Foreskin keratinocyte (primary cell): ENCODE measurements at places on chromosomes 13 and 19.

DNA sequence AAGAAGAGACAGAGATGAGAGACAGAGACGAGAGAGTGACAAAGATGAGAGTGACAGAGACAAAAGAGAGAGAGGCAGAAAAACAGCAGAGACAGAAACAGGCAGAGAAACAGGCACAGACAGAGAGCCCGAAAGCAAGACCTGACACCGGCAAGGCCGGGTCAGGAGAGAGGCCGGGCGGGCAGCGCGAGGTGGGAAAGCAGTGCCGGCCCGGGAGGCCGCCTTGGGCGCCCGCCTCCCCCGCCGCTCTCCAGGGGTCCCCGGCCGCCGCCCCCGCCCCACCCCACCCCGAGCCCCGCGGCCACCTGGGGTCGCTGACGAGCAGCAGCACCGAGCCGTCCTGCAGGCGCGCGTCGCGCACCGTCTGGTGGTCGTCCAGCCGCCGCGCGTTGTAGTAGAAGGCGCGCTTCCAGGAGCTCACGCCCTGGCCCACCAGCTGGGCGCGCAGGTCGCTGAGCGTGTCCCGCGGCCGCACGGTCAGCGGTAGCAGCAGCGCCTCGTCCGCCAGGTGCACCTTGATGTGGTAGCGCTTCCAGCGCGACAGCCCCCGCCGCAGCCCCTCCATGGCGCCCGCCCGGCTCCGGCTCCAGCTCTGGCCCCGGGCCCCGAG lies at the start of gene TINCR:
TSS of gene TINCR (minus strand) at position 594 of the 610 bp plus-strand sequence.
- no peak for DNase-seq

DNA sequence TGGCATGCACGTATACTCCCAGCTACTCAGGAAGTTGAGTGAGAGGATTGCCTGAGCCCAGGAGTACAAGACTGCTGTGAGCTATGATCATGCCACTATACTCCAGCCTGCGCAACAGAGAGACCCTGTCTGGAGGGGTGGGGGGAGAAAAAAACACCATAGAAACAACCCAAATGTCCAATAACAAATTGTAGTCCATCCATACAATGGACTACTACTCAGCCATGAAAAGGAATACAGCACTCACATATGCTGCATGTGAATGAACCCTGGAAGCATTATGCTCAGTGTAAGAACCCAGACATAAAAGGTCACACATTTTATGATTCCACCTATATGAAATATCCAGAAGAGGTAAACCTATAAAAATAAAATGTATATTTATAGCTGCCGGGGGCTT lies 42.3 kb downstream of the CD320 start:
- no peak for DNase-seq

- no peak for DNase-seq
These were observed 28.3 kb upstream of the CEBPG start for GRCh38 chr19:33345163-33345562.

DNA sequence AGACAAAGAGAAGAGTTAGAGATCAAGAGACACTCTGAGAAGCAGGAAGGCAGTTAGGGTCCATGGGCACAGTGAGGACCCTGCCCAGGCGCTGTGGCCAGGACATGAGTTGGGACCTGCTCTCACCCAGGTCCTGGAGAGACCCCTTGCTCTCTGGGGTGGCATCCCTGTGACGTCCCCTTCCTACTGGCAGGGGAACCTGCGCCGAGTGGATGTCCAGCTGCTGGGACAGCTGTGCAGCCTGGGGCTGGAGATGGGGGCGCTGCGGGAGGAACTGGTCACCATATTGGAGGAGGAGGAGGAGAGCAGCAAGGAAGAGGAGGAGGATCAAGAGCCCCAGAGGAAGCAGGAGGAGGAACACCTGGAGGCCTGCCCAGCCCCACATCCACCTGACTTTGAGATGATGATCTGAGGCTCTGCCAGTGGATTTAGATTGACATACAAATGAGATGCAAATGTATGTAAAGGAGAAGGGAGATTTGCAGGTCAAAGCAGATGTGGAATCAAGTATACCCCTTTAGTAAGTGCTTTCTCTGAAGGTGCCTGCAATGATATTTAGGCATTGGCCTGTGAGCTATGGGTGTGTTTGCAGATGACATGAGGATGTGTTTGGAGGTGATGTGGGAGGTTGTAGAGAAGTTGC lies 978 bp downstream of the ERICH4 start:
- no peak for DNase-seq

GRCh38 chr19:45779231-45780145 lies 2.8 kb downstream of the DMPK start:
- peak; percentile 83 for DNase-seq

DNA sequence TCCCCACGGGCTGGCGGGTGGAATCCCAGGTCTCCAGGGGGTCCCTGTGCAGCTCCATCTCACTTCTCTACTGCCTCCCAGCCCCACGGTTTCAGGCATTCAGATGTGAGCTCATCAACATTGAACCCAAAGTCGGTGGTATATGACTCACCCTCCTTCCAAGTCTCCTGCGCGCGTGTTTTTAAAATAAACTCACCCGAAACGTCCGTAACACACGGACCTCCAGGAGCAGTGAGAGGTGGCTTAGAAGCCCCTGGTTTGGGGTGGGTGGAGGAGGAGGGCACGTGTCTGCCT lies 14.0 kb upstream of the CRTC1 start:
- DNase-seq: no peak

- no peak for DNase-seq
These were observed 18.0 kb downstream of the MPND start for GRCh38 chr19:4361152-4362046.

GRCh38 chr19:771332-771785 lies 20.4 kb downstream of the MISP start:
- peak; percentile 30 for DNase-seq

DNA sequence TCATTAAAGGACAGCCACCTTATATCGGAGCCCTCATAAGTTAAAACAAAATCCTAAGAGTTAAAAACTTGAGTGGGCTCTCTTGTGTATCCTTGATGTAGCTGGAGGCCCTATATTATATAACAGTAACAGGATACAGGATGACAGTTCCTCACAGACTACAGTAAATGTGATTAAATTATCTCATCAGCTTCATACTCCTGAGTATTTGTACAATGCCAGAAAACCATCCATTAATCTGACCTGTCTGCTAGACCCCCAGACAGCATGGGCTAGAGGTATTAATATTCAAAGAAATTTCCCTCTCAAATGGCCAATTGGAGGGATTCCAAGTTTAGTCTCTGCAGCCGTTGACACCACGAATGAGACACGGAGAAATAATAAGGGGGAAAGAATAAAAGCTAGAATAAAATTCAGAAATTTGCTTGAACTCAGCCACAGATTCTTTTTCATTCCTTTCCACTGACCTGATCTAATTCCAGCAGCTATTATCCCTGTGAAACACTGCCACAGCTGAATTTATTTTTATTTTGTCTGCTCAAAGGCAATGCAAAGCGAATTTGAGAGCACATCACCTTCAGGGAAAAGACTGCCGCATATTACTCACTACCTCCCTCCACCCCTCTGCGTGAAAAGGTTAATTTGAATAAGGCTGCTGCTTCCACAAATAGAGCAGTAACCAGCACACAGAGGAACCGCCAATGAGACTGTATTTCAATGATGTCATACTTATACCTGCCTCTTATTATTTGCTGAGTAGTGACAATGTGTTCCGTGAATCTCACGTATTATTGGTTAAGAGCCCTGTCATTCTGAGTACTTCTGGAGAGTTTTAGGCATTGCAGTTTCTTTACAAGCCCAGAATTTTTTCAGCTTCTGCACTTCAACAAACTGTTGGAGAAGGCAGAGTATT lies 155.9 kb upstream of the KLF12 start:
- peak; percentile 98 for DNase-seq

- no peak for DNase-seq
These were observed 11.3 kb upstream of the CEACAM20 start for GRCh38 chr19:44540736-44541135.

DNA sequence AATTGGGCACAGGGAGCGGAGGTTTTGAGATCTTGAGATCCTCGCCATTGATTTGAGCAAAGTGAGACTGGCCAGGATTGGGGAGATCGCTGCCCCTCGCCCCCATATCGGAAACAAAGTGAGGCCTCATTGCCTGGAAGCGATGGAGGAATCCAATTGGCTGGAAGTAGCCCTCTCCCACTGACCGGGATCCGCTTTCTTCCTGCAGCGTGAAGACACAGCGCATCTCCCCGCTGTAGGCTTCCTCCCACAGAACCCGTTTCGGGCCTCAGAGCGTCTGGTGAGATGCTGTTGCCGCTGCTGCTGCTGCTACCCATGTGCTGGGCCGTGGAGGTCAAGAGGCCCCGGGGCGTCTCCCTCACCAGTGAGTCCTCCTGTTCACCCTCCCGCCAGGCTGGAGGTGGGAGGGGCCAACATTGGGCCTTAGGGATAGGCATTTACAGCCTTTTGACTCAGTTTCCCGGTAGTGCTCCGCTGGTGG lies 438 bp downstream of the PRKCSH start:
- DNase-seq: no peak

- no peak for DNase-seq
These were observed 8.6 kb downstream of the CYTH2 start for GRCh38 chr19:48477698-48478338.

DNA sequence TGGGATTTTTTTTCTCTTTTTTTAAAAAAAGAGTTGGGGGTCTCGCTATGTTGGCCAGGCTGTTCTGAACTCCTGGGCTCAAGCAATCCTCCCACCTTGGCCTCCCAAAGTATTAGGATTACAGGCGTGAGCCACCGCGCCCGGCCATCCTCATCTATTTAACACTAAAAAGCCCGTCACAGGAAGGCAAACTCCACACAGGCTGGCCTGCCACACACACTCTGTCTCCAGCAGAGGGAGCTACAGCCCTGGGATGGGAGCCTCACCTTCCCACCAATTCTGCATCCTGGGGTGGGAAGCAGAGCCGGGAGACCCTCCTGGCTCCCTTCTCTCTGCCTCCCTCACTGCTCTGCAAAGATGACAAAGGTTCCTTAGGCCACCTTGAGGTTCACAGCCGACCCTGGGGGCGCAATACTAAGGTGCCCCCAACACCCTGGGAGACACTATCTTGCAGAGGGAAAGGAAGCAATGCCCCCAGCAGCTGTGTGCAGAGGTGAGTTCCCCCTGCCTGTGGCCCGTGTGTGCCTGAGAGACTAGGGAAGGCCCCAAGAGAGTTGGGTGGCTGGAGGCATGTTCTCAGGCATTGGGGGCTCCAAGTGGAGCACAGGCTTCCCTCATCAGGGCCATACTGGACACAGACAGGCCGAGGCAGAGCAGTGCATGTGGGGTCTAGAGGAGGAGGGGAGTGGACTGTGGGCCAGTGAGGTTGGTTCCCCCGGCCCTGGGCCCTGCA lies 27.4 kb upstream of the TIMM44 start:
- no peak for DNase-seq

DNA sequence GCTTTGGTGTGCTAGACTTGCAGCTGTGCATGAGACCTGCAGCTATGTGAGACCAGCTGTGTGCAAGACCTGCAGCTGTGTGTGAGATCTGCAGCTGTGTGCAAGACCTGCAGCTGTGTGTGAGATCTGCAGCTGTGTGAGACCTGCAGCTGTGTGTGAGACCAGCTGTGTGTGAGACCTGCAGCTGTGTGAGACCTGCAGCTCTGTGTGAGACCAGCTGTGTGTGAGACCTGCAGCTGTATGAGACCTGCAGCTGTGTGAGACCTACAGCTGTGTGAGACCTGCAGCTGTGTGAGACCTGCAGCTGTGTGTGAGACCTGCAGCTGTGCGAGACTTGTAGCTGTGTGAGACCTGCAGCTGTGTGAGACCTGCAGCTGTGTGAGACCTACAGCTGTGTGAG lies 6.7 kb upstream of the DCUN1D2 start:
- no peak for DNase-seq

DNA sequence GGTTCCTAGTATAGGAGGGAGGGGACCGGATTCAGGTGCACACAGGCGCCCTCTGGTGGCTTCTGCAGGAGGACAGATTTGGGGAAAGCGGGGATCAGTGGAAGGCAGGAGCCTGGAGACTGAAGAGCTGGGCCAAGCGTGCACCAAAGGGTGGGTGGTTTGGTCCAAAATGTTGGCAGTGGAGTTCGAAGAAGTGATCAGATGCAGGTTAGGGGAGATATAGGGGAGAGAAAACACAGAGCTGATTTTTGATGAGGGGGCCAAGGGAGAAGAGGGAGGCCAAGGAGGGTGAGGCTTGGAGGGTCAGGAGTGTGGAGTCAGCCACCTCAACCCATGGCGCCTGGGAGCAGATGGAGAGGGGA lies 6.8 kb upstream of the CARM1 start:
- peak; percentile 36 for DNase-seq

DNA sequence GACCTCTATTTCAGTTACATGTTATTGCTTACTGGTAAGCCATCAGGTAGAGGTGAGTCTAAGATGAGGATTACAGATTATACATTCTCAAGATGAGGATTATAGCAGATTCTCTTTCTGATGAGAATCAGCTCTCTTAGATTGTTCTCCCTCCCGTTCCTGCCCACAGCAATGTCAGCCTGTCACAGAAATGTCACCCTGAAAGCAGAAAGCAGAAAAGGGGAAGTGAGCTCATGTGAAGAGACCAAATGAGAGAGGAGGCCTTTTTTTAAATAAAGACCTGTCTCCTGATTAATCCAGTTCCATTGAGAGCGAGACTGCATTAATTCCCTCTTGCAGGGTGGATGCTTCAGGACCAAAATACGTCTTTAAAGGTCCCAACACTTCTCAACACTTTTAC lies 445.6 kb downstream of the KCTD12 start:
- no peak for DNase-seq

DNA sequence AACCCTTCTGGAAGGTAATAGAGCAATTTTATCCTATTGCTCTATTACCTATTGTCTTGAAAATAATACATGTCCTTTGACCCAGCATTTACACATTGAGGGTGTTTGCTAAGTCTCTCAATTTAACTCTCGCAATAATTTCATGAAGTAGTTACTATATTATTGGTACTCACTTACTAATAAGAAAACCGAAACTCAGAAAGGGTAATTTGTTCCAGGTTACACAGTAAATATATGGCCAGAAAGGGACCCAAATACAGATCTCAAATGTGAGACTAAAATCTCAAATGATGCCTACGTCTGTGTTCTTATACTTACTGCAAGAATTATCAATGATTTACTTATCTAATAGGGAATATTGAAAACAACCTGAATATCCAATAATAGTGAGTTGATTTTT lies 29.7 kb upstream of the FAM216B start:
- no peak for DNase-seq

GRCh38 chr19:10987571-10988297 lies 26.9 kb downstream of the SMARCA4 start:
- DNase-seq: no peak

- DNase-seq: no peak
These were observed 35.1 kb downstream of the RNF6 start for GRCh38 chr13:26186995-26187394.

- DNase-seq: peak; percentile 83
These were observed 76.0 kb downstream of the KCTD15 start for GRCh38 chr19:33872445-33873320.

DNA sequence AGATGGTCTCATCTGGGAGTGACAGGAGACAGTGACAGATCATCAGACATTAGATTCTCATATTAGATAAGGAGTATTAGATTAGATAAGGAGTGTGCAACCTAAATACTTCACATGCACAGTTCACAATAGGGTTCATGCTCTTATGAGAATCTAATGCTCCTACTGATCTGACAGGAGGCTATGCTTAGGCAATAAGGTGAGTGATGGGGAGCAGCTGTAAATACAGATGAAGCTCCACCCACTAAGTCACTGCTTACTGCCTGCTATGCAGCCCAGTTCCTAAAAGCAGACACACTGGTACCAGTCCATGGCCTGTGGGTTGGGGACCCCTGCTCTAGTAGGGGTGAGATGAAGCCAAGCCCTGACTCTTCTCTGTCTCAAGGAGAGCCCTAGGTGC lies 10.0 kb upstream of the IGFL3 start:
- no peak for DNase-seq
